ENCODE measurements at places on chromosomes 2 and 18.

DNA sequence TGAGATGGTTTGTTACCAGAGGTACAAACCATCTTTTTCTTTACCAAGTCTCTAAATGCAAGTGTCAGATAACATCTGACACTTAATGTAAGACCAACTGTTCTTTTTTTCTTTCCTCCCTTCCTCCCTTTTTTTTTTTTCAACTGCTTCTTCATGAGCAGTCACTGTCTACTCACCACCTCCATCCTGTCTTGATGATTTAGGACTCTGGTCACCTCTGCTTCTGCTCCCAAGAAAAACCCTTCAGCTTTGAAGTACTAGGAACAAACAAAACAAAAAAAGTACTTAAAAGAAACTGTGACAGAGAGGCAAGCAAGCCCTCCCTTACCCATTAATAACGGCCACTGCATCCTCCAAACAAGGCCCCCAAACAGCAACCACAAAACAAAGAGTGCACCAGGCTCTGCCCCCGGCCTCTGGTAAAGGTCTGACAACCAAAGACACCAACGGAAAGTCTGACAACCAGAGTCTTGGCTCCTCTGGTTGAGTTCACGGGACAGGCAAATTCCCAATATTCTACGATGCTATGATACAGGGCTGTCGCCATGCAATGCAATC is 141.0 kb downstream of the ARL4C start:
- no peak for DNase-seq

DNA sequence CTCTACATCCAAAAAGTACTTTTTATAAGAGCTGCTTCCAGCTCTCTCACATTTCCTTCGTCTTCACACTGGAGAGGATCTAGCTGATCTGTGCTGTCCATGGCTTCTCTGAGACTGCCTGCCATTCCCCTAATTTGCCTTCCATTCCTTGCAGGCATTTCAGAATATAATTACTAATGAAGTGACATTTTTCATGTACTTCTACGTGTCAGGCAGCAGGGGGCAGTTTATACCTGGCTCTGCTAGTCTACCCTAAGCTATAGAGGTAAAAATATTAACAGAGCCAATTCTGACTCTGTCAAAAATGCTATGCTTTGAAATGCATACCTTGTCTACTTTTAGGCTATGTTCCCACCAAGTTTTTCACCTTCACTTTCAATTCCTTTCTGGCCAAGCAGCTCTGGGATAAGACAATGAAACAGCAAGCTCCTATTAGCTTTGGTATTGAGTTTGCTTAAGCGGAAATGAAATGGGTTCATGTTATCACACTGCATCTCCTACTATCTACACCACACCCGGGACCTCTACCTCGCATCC is 81.9 kb downstream of the MEP1B start:
- no peak for DNase-seq

GRCh38 chr2:196176142-196176738 is 4.9 kb upstream of the STK17B start:
- peak; percentile 73 for DNase-seq

GRCh38 chr2:215915441-215915840 is 97.9 kb downstream of the MREG start:
- no peak for DNase-seq

GRCh38 chr2:225052703-225053102 is 10.4 kb upstream of the DOCK10 start:
- DNase-seq, result no peak

- DNase-seq, result no peak
Measured at GRCh38 chr2:177239932-177240630, 24.4 kb downstream of the NFE2L2 start.

DNA sequence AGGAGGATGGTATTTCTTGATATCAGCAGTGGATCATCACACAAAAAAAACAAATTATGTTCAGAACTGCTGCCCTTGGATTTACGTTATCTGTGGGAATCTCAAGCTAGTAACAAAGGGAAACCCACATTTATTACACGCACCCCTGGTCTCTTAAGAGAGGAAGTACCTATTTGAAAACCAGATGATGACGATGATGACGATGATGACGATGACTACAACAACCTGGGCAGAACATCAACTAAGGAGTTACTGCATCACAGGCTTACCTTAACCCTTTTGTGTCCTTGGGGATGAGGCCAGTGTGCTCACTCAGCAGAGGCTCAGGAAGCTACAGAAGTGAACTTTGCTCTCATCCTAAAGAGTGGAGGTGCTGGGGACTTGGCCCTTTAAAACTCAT is 169.4 kb downstream of the FSHR start:
- DNase-seq, result no peak

GRCh38 chr2:155633887-155634570 is 698.5 kb downstream of the NR4A2 start:
- no peak for DNase-seq

GRCh38 chr2:3643371-3644245 is 14.4 kb upstream of the ALLC start:
- DNase-seq, result peak; percentile 5

DNA sequence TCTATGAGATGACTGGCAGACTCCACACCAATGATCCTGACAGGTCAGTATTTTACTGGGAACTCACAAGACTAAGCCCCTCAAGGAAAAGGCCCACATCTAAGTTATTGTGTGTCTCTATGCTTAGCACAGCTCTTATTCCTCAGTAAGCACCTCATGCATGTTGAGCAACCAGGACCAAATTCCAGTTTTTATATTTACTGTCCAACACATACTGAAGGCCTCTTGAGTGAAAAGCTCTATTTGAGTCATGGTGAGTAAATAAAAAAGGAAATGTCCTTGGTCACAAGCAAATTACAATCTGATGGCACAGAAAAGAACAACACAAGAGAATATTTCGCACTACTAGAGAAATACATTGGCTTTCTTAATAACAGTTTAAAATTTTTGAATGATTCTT is 87.9 kb upstream of the ETAA1 start:
- no peak for DNase-seq

GRCh38 chr2:217340176-217340575 is 480.3 kb upstream of the TNP1 start:
- no peak for DNase-seq

GRCh38 chr18:23885750-23886149 is 128.8 kb upstream of the TTC39C start:
- no peak for DNase-seq

DNA sequence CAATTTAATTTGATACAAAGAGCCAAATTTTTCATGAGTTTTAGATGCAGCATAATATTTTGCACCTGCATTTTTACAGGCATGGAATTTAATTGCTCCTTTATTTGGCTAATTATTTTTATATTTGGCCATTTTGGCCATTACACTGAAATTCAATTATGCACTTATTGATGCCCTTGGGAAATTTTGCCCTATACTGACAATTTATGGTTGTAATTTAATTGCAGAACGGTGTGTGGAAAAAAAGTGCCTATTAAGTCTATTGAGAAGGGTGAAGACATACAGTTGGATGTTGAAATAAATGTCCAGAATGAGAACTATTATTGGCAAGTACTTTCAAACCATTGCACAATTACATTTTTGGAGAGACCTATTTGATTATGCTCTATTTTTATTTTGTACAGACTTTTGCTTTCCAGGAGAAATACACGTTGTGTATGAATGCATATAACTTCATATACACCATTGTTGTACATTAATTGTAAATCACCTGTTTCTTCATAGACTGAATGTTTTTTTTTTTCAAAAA is 1319.3 kb upstream of the CDH2 start:
- no peak for DNase-seq

DNA sequence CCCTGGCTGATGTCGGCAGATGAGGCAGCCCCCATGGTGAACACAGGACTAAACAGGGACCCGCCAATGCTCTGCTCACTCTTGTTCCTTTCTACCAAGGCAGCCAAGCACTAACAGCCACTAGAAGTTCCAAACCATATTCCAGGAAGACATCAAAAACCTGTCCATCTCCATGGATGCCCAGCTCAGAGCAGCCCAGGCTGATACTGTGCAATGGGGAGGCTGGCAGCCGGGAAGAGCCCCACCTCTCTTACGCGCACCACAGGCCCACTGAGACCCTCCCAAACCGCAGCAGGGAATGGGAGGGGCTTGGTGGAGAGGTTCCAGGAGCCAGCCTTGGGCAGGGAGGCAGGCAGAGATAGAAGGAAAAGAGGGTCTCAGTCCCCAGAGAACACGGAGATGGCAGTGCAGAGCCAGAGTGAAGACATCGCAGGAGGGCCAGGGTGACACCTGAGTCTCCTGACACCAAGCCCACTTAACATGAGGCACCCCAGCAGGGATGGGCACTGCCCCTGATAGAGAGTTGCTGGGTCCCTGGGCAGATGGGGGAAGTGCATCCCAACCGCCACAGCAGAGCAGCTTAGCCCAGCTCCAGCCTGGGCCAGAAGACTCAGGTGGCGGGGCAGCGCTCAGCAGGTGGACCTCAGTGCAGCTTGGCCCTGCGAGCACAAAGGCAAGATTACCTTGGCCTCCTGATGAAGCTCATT is 3.4 kb downstream of the HS6ST1 start:
- DNase-seq, result no peak

DNA sequence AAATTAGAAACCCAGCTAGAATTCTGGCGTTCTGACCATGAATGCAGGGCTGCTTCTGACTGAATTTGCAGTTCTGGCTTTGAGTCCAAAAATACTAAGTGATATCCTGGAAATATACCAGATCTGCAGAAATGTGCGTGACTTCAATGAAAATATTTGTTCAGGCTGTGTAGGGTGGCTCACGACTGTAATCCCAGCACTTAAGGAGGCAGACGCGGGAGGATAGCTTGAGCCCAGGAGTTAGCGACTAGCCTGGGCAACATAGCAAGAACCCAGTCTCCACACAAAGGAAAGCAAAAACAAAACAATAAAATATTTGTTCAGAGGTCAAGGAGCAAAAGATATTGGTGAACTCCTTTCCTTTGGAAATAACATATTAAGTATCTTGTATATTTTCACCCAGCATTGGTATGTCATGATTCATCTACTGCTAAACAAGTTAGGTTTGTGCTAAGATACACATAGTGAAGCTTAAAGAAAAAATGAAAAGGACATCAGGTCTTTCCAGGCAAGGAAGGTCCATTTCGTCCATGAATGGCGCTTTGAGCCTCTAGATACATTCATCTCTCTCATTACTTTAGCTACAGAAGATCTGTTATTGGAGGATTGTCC is 239.2 kb downstream of the CMPK2 start:
- DNase-seq, result no peak
